Fibroblast of villous mesenchyme (primary cell): ENCODE measurements at places on chromosomes 4 and X. TPM values are rescaled to one million over a fixed set of nuclear protein-coding genes. Genes with fewer than 3 reads are reported as not detected.

MAGEB16 gene
- not detected in 2 replicates for total RNA-seq

ART3 gene
- total RNA-seq, result not detected in 2 replicates

RNF175 gene
- not detected in 2 replicates for total RNA-seq

UGT2B15 gene
- total RNA-seq, result not detected in 2 replicates

SORBS2 gene
- 1.3 and 1.7 TPM in 2 replicates for total RNA-seq

TCEAL3 gene
- 10.6 and 19.4 TPM in 2 replicates for total RNA-seq

SPIN2B gene
- total RNA-seq, result 6.1 and 7.8 TPM in 2 replicates

SLC6A14 gene
- not detected in 2 replicates for total RNA-seq

EVC2 gene
- total RNA-seq, result 9.9 and 11.9 TPM in 2 replicates

RTL3 gene
- under 0.01 and 0.32 TPM in 2 replicates for total RNA-seq

PDZD4 gene
- 0.32 and 0.43 TPM in 2 replicates for total RNA-seq

CXCL11 gene
- not detected in 2 replicates for total RNA-seq

LGI2 gene
- not detected in 2 replicates for total RNA-seq

DNA sequence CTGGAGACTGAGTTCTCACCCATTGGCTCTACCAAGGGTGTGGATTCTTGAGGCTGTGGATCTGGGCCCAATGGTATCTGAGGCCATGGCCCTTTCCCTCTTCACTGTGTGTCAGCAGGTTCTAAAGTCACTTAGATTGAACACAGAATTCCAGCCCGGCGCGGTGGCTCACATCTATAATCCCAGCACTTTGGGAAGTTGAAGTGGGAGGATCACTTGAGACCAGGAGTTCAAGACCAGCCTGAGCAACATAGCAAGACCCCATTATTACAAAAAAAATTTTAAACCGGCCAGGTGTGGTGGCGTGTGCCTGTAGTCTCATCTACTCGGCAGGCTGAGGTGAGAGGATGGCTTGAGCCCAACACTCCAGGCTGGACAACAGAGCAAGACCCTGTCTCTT, 18.0 kb upstream of the XPNPEP2 start:
- no peak for DNase-seq

DNA sequence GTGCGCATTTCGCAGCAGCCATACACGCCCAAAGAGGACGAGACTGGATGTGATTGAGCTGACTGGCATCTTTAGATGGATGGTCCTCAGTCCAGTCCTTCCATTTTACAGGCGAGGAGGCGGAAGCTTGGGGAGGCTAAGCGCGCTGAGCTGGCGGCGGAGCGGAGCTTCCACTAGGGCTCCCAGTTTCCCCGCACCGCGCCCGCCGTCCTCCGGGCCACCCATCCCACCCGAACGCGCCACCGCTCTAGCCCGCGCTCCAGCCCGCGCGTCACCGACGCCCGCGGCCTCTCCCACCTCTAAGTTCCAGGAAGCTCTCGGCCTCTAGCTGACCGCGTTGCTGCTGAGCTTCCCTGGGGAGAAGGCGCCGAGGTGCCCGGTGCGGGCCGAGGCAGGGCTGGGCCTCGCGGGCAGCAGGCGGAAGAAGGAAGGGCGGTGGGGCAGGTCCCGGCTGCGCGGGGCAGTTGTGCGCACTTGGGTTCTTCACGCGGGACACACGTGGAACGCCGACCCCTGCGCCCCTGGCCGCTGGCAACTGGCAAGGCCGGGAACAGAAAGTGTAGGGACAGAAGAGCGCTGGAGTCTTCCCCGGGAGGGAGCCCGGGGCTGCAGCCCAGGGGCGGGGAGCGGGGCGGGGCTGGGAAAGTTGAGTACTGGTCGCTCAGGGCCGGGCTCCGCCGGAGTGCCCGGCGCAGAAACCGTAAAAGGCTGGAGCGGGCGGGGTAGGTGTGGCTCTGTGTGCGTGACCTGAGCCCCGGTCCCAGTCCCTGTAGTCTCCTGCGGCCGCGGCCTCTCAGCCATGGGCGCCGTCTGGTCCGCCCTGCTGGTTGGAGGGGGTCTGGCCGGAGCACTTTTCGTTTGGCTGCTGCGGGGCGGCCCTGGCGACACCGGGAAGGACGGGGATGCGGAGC, at the start of gene STBD1:
TSS of gene STBD1 (plus strand) at position 763 of the 911 bp plus-strand sequence. CDS start at position 800, 37 bp downstream.
- peak; percentile 59 for DNase-seq

DNA sequence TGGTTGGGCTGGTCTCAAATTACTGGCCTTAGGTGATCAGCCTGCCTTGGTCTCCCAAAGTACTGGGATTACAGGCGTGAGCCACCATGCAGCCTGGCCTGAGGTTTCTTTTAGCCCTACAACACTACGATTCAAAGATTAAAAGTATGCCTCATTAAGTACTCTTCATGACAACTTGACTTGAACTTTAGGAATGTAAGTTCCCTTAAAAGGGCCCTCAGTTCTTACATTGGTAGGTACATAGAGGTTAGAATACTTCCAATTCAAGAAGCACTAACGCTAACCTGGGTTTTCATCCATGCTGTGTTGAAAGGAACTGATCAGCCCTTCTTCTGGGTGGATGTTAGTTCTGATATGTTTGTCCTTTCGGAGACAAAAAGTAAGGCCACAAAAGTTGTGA, 15.1 kb downstream of the CBR4 start:
- no peak for DNase-seq

DNA sequence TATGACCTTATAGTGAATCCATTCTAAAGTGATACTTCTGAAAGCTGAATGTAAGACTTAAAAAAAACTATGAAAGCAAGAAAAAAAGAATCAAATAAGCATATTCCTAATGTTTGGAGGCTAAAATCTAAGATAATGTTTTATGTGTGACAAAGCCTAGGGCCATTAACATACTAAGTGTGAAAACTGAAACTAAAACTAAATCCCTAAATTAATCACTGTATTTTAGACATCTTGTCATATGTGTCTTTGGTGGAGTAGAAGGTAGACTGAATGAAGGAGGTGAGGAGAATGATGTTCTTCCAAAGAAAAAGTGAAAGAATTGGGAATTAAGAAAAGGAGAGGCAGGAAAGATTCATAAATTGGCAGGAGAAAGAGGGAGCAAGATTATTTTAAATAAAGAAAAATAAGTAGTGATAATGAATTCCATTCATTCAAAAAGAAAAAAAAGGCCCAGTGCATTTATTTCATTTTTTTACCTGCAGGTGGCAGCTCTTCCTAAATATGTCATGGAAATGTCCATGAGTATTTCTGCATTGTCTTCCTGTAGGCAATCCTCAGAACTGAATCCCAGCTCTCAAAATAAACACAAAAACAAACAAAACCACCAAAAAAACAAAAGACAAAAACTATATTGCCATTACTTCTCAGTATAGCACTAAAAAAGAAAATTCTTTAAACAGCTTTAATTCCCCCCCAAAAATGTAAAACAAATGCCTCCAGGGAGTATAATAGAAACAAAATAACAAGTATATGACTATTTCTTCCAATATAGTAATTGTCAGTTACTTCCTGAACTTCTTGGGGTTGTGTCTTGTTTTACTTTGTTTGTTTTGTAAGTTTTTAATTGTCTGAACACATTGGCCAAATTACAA, 17.0 kb upstream of the AP1AR start:
- DNase-seq, result peak; percentile 38

- no peak for DNase-seq
Measured at GRCh38 chr4:183118141-183118540, 19.1 kb downstream of the WWC2 start.

GRCh38 chr4:123110147-123110546, 187.8 kb upstream of the NUDT6 start:
- peak; percentile 38 for DNase-seq

DNA sequence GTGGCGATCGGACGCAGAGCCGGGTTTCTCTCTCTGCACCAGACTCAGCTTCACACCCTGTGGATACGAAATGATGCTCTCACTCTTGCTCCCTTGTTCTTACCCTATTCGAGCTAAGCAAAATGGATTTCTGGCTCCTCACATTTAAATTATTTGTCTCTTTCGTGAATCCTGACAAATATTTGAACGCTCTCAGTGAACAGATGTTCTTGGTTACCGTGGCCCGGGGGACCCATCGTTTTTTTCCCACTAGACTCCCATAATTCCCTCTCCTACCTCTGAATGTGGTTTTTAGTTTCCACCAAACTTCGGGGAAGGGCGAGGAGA, 630 bp downstream of the SMARCA5 start:
- no peak for DNase-seq

- no peak for DNase-seq
Measured at GRCh38 chrX:78831523-78831922, 84.0 kb downstream of the LPAR4 start.

DNA sequence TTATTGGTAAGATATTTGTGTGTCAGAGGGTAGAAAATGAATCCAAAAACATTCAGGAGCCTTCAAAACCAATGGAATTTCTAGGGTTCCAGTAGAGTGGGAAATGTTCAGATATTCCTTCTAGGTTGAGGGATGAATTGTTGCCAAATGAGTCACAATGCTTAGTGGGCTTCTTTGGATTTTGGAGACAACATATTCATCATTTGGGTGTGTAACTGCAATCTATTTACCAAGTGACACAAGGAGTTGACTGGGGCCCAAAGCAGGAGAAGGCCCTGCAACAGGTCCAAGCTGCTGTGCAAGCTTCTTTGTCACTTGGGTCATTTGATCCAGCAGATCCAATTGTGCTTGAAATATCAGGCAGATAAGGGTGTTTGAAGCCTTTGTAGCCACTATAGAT, 551.5 kb upstream of the PITX2 start:
- no peak for DNase-seq

GRCh38 chrX:153968255-153968654, 3.4 kb downstream of the HCFC1 start:
- DNase-seq, result no peak

DNA sequence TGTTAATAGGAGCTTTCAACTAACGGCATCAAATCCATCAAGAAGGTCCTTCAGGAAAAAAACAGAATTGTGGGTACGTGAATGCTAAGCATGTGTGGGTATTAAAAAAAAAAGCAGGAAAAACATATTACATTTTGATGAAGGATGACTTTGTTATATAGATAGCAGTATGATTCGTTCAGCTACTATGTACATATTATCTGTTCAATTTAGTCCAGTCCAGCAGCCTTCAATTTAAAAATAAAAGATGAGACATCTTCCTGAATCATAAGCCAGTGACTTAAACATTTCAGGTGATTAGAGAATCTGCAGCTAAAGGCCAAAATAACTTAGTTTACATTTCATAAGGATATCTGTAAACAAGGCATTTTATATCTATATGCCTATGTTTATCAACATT, 63.4 kb downstream of the LCORL start:
- DNase-seq, result no peak

DNA sequence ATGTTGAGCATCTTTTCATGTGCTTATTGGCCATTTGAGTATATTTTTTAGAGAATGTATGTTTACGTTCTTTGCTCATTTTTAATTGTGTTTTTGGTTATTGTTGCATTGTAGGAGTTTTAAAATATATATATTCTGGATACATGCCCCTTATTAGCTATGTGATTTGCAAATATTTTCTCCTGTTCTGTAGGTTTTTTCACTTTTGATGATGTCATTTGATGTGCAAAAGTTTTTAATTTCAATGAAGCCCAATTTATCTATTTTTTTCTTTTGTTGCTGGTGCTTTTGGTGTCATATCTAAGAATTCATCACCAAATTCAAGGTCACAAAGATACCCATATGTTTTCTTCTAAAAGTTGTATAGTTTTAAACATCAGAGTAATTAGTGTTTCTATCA, 6.8 kb downstream of the ARMCX5 start:
- DNase-seq, result no peak

GRCh38 chr4:105805501-105806120, 89.7 kb upstream of the NPNT start:
- DNase-seq, result no peak

DNA sequence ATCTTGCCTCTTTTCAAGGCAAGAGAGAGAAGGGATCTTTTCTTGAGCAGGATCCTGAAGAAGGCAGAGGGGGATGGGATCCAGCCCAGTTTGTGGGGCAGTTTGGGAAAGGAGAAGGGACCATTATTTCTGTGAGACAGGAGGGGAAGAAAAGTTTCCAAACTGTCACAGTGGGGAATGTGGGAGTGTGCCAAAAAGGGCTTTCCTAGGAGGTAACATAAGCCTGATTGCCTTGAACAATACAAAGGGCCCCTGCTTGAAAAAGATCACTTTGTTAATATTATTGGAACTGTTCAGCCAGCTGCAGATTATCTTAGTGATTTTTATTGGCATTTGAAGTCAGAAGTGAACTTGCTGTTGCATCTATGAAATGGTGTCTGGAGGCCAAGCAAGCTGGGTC, 55.2 kb downstream of the MTM1 start:
- no peak for DNase-seq

- no peak for DNase-seq
Measured at GRCh38 chr4:68297137-68297536, 51.6 kb upstream of the TMPRSS11B start.

DNA sequence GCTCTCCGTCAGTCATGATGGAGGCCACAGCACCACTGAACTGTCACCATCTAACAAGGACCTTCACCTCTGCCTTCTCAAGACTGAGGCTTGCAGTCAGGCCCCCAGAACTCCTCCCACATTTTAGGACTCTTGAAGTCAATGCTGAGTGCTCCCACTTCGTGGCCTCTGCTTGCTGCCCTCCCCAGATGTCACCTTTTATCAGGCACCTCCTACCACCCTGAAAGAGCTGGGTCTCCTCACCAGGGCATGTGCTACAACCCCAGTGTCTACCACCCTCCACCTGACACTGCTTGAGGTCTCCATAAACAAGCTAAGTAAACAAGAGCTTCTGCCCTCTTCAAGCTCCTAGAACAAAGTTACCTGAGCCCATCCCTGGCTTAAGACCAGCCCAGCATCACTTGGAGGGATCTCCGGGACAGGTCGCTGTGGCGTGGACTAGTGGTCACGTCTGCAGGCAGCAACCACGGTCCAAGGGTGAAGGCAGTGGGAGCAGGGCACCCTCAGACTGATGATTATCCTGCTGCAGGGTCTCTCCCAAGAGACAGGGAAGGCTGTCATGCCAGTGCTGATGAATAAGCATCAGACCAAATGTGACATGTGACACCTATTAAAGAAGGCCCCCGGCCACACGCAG, 7.7 kb upstream of the FAM53A start:
- no peak for DNase-seq

GRCh38 chr4:114875630-114876029, 237.8 kb downstream of the NDST4 start:
- no peak for DNase-seq

DNA sequence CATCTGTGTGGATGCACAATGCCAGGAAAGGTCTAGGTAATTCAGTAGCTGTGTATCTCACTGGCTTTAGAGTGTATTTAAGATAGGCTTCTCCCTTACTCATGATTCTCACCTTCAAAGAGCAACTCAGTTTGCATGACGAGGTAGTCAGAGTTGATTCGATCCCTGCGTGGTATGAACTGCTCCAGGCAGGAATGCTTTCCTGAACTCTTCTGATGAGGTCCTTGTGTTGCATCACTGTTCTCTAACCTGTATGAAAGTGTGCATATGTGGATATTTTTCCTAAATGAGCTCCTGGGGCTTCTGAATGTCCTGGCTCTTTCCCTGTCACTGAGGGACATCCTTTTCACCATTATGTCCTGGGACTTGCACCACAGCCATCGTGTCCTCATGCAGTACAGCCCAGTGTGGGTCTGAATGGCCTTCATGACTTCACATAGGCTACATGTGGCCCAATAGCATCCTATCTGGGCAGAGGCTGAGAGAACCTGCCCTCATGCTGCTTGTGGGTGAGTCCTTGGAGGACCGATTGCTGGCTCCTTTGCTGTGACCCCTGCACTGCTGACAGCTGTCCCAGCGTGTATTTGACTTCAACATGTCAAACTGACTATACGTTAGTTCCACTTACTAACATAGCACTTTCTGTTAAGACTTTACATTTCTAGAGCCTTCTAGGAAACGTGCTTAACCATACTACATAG, 65.3 kb upstream of the WDR1 start:
- no peak for DNase-seq

- peak; percentile 76 for DNase-seq
Measured at GRCh38 chr4:23782778-23783437, 106.9 kb downstream of the PPARGC1A start.

GRCh38 chr4:109126856-109127255, 175.6 kb downstream of the COL25A1 start:
- DNase-seq, result no peak
